ENCODE measurements at places on chromosomes 1 and 21.

GRCh38 chr1:5999711-6000443 lies 7.7 kb upstream of the NPHP4 start:
- DNase-seq, result peak; percentile 53

- no peak for DNase-seq
These were observed 3.0 kb upstream of the TMEM54 start for GRCh38 chr1:32903991-32904785.

GRCh38 chr1:119477710-119478109 lies 29.3 kb upstream of the HSD3B1 start:
- no peak for DNase-seq

GRCh38 chr1:101250222-101250621 lies 13.4 kb downstream of the S1PR1 start:
- DNase-seq, result no peak

GRCh38 chr1:206709772-206710459 lies 25.2 kb downstream of the MAPKAPK2 start:
- no peak for DNase-seq

- no peak for DNase-seq
These were observed 22.6 kb downstream of the NPL start for GRCh38 chr1:182811975-182812722.

- DNase-seq, result peak; percentile 79
These were observed 15.5 kb upstream of the SLC2A5 start for GRCh38 chr1:9084906-9085305.

DNA sequence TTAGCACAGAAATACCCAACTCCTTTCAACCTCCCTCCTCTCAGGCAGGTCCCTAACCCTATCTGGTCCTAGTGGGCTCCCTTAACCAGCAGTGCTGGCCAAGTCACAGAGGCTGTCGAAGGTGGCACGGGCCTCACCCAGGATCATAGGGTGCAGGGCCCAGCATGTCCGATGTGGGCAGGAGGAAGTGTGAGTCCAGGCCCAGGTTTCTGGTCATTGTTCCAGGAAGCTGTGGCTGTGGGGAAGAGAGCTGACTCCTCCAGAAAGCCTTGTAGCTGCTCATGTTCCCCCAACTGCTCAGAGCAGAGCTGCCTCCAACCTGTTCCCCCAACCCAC lies 2.4 kb downstream of the CCDC17 start:
- DNase-seq, result no peak

GRCh38 chr1:208216062-208216461 lies 28.1 kb downstream of the PLXNA2 start:
- DNase-seq, result no peak
